ENCODE measurements at places on chromosomes 3 and 15.

DNA sequence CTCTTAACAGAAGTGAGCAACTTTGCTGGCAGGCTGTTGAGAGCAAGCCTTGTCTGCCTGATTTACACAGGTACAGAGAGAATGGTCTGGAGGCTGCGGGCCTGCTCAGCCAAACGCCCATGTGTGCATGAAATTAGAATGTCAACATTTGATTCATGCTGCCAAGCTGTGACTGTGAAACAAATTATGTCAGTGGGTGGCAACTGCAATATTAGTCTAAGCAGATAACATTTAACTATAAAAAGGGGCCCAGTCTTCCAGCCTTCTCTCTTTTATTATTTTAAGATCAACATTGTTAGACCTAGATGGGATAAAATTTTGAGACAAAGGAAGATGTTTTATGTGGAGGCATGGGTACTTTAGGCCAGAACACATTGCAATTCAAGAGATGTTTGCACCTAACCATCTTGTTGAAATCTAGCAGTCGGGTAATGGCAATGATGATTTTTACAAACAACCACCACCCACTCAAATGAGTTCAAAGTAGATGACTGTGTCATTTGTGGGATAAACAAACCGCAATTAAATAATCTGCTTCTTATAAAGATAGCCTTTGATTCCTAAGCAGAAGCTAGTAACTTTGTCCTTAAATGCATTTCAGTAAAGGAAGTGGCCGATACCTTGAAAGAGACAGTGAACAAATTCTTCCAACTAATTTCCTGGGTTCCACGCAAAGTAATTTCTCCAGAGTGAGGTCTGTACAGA, 70.2 kb downstream of the FOXB1 start:
- DNase-seq = no peak

DNA sequence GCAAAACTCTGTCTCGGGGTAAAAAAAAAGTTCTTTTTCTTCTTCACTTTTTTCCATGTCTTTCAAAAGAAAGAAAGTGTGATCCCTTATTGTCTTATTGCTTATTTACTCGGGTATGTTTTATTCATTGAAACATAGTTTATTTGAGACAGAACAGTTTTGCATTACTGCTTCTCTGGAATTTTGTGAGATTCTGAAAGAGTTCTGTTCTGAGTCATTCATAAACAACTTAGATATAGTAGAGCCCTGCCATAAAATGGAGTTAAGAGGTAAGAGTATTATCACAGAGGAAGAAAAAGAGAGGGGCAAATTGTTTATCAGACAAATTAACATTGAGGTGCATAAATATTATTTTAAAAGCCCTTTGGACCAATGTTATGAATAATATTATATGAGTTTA, 522.2 kb downstream of the ROBO2 start:
- DNase-seq = no peak

DNA sequence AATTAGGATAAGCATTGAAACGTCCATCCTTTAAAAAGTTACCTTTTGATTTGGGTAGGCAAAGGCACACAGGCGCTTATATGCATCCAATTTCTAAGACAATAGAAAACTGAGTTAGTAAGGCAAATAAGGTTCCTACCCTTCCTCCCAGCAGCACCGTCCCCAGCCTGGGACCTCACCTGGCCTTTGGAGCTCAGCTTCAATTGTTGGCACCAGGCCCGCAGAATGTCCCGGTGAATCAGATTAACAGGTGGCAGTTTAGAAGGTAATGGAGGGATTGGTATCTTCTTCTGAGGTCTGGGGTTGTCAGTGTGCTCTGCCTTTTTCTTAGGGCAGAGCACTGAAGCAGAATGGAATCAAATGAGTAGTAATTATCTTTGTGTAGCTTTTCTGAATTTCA, 5.7 kb downstream of the DPPA4 start:
- DNase-seq = no peak

DNA sequence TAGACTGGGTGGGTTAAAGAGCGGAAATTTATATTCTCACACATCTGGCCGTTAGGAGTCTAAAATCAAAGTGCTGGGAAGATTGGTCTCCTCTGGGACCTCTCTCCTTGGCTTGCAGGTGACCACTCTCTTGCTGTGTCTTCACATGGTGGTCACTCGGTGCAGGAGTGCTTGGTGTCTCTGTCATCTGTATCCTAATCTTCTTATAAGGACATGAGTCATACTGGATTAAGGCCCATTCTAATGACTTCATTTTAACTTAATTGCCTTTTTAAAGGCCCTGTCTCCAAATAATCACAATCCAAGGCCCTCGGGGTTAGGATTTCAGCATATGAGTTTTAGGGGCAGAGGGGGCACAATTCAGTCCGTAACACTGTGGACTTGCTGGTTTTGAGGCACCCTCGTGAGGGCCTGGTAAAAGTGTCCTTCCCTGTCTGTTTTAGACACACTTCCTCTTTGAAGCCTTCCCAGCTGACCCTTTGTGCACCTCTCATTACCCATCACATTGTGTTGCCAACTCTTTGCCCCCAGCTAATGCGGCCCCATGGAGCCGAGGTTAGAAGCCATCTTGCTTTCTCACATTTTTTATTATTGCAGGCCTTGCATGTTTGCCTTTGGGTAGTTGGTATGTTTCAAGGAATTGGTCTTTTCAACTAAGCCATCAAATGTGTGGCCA, 3.2 kb downstream of the XYLB start:
- no peak for DNase-seq

DNA sequence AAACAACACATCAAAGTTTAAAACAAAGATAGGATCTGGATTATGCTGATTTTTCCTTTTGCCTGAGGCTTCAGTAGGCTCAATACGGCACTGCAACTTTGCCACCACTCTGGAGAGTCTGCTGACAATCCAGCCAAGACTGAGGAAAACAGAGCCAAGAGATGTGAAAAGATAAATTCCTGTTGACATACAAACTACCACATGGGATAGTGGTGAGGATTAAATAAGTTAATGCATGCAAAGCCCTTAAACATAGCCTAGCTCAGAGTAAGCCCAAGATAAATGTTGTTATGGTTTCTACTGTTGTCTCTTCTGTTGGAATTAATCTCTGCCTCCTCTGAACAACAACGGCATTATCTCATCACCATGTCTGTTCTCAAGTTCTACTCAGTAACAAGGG, 245.9 kb upstream of the LMCD1 start:
- no peak for DNase-seq

DNA sequence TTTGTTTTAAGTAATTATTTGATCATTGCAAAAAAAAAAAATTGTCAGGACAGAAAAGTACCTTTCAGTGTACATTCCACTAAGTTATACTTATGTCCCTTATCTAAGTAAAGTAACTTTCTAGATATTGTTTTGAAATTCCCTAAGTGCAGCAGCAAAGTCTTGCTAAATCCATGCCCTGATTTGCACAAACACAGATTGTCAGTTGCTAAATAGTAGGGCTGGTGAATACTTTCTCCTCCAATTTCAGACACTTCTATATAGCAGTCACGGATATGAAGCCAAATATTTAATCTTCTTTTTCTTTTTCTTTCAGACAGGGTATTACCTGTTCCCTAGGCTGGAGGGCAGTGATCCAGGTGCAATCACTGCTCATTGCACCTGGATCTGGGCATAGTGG, 12.9 kb downstream of the LRRC2 start:
- DNase-seq = no peak

- no peak for DNase-seq
Measured at GRCh38 chr3:188476935-188477334, 323.0 kb downstream of the LPP start.

DNA sequence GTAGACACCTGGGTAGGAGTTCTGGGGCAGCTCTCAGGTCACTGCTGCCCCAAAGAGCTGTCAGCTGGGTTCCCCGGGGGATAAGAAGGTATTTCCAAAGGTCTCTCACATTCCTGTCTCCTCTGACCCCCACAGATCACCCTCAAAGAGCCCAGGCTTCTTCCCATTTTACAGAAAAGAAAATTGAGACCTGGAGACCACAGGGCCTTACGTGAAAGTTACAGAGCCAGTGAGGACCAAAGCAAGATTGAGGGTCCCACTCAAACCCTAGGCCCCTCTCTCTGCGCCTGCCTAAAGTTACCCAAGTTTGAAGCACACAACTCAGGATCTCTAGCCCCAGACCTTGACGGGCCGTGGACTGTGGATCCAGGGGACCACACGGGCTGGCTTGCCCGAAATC, 3.9 kb upstream of the ATP2B2 start:
- DNase-seq = no peak

- DNase-seq = no peak
Measured at GRCh38 chr3:10335190-10335738, 14.4 kb upstream of the SEC13 start.

DNA sequence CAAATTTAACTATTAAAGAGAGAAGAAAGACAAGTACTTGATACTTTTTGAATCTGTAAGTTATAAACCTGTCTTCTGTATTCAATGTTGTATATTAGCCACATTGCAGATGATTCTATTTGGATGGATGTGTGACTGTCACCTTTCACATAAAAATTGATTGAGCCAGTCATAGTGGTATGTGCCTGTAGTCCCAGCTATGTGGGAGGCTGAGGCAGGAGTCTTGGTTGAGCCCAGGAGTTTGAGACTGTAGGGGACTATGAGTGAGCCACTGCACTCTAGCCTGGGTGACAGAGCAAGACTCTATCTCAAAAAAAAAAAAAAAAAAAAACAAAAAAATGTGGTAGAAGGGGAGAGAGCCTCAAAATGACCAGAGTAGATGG, 12.3 kb downstream of the CACNA1D start:
- DNase-seq = no peak

DNA sequence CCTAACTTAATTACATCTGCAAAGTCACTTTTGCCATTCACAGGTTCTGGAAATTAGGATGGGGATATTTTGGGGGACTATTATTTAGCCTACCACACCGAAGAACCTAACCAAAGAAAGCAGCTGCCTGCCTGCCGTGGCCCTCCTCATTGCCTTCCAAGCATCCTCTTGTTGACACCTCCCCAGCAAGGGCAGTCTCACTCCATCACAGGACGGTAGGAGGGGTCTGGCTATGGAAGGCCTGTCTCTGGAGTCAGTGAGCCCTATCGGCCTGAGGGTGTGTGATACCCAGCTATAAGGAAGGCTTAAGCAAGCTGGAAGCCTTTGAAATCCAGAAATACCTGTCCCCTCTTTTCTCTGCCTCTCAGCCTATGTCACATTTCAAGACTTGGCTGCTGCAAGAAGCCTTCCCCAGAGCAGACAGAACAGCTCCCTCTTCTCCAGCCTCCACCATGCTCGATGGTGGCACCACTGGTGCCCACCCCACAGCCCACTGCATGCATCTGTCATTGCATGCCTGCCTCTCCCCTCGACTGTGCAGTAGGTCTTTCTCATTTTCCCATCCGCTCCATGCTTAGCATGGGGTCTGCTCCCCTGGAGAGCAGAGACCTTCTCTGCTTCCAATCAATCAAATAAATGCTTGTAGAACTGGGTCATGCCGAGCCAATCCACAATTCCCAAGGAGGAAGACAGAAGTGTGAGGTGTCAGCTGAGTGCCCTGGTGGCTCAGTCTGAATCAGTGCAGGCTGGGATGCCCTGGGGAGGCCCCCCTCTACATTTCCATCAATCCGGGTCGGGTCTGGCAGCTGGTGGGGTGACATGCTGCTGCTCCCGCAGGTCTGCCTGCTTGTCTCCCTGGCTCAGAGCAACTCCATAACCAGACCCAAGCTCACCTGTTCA, 23.9 kb upstream of the LOXL1 start:
- no peak for DNase-seq

DNA sequence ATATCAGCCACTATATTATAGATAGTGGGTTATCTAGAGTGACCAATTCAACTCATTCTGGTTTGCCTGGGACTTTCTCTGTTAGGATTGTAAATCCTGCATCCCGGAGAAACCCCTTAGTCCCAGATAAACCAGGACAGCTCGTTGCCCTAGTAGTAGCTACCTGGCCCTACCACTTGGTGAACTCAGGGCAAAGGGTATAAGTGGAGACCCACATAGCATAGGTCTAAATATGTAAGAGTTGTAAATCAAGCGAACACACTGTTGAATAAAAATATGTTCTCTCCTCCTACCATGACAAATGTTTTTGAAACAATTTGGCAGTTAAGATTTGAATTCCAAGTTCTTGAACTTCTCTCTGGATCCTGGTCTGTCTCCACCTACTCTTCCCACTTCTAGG, 15.7 kb upstream of the LMCD1 start:
- DNase-seq = no peak

DNA sequence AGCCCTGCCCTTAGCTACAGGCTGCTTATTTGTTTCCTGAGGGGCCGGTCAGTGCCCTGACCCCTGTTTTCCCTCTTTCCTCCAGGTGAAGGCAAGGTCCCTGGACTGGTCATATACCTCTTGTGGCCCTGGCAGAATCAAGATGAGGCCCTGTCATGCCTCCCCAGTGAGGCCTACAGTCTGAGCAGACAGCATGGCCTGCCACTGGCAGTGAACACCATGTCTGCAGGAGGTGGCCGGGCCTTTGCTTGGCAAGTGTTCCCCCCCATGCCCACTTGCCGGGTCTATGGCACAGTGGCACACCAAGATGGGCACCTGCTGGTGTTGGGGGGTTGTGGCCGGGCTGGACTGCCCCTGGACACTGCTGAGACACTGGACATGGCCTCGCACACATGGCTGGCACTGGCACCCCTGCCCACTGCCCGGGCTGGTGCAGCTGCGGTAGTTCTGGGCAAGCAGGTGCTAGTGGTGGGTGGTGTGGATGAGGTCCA, 1.2 kb downstream of the KLHDC8B start:
- DNase-seq = no peak

GRCh38 chr15:43493703-43494472, 932 bp upstream of the TP53BP1 start:
- DNase-seq = no peak

- no peak for DNase-seq
Measured at GRCh38 chr3:195911946-195912270, 3.6 kb upstream of the TNK2 start.

DNA sequence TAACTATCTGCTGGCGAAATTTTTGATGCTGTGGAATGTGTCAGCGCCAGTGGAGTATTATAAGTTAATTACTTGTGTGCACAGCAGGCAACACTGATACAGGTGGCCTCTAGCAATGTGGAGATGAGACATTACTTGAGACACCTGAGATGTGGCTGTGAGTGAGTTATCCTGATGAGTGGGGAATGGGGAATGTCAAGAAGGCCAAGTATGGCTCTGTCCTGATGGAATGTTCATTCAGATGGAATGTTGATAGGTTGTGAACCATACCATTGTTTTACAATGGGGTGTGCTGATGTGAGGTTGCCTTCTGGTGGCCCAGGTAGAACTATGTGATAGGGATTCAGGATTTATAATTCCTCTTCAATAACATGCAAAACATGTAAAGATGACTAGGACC, 404.8 kb downstream of the PTPRG start:
- DNase-seq = no peak

GRCh38 chr15:62895139-62895866, 147.2 kb upstream of the TPM1 start:
- DNase-seq = peak; percentile 84

GRCh38 chr3:148906667-148907066, 41.6 kb downstream of the CPA3 start:
- no peak for DNase-seq

All from pulmonary artery endothelial cell (primary cell).